ENCODE measurements at places on chromosomes 11 and 22.

- DNase-seq, result no peak
Measured at GRCh38 chr22:46508491-46508999, 28.9 kb downstream of the CELSR1 start.

DNA sequence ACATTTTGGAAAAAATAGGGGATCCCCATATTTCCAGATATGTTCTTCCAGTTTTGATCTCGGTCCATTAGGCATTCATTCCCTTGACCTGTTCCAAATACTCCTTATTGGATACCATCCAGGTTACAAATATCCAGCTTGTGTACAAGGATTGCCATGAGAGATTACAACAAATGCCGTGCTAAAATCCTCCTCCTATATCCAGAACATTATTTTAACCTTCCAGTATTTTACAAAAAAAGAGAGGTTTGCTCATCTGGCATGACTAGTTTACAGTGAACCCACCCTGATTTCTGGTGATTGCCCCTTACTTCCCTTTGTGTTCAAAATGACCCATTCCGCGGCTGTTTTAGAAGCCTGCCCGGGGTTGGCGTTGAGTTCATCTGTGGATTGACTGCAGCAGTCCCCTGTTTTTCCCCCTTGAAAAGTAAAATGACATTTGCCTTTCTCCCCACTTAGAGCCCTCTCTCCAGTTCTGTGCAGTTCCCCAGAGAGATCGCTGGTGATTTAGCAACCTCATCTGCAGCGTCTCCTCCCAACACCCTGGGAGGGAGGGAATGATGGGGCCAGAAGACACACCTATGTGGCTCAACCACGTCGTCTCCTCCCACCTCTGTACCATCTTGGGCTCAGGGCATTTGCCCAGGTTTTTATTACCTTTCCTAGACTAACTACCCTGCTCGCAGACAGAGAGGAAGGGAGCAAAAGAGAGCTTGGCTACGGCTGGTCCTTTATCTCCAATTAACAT lies 73.6 kb downstream of the DSCAML1 start:
- DNase-seq, result no peak

GRCh38 chr11:64409278-64409677 lies 50.3 kb downstream of the RPS6KA4 start:
- no peak for DNase-seq

- no peak for DNase-seq
Measured at GRCh38 chr11:60761436-60762190, 4.9 kb downstream of the MS4A15 start.

- DNase-seq, result no peak
Measured at GRCh38 chr11:35796562-35796961, 134.0 kb downstream of the TRIM44 start.

DNA sequence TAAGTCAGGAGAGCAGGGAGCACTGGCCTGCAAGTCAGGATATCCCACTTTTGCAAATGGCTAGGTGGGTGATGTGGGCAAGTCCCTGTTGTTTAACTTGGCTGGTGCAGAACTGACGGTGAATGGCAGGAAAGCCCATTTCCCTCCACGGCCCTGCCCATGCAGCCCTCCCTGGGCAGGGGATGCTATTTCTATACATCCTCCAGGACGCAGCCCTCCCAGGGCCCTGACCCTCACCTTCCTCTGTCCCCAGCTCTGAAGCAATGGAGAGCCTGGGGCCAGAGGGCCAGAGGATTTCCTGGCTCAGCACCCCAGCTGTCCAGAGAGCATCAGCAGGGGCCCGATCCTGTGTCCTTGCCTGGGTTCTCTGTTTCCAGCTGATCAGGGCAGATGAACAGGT lies 91.3 kb downstream of the TSPAN18 start:
- DNase-seq, result no peak

- DNase-seq, result no peak
Measured at GRCh38 chr11:99887481-99887880, 799.6 kb upstream of the ARHGAP42 start.

DNA sequence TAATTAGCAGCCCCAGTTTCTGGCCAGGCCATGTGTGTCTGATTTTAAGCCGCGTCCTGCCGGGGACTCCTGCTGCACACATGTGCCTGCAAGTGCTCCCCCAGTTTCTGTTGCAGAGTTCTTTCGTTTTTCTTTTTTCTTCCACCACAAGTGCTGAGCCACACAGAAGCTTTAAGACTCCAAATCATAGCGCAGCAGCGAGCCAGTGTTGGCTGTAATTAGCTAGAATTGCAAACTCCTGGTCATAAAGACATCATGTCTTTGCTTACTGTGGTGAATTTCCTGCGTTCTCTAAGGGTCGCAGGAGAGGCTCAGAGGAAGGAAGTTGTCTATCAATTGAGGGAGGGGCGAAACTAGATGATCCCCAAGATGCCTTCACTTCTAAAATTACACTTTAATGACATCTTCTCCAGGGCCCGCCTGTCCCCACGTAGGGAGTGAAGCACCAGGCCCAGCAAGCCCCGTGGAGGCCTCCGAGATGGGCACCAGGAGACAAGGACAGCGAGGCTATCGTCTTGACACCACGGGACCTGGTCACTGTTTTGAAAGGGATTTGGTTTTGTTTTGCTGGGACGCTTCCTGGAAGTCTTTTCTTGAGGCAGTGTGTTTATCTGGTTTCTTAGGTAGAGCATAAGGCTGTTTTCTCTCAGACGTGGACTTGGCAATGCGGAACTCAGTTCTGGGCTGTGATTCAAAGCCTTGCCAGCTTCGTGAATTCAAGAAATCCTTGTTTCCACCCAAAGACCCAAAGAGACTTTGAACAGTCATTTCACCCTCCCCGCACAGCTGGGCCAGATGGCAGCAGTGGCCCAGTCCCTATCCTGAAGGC lies 71.8 kb downstream of the UBASH3B start:
- no peak for DNase-seq

DNA sequence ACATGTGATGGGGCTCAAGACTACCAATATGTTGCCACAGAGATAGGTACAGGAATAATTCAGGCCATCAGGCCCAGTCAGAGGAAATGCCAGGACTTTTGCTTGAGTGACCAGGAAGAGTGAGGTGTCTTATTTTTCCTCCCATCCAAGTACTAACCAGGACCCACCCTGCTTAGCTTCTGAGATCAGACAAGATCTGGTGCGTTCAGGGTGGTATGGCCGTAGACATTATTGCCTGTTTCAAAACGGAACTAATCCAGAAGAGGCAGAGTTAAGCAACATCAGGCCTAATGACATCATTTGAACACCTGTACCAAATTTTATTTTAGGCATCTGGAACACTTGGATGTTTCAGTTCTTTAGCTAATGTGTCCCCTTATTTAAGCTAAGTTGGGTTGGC lies 205.5 kb upstream of the POU2AF2 start:
- DNase-seq, result no peak

DNA sequence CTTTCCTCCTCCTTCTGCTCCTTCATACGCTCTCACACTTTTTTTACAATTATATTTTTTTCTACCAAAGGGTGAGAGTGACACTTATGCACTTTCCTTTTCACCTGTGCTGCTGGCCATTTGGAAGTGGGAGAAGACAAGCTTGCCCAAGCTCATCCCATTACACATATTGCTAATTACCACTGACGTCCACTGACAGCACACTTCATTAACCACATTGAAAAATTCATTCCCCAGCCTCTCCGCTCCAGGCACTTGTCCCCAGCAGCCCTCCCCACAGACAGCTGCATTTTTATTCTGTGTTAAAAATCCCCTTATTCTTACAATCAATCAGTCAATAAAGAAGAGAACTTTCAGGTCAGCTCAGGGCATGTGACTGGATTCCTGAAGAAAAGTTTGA lies 175.1 kb downstream of the LRRC4C start:
- no peak for DNase-seq

DNA sequence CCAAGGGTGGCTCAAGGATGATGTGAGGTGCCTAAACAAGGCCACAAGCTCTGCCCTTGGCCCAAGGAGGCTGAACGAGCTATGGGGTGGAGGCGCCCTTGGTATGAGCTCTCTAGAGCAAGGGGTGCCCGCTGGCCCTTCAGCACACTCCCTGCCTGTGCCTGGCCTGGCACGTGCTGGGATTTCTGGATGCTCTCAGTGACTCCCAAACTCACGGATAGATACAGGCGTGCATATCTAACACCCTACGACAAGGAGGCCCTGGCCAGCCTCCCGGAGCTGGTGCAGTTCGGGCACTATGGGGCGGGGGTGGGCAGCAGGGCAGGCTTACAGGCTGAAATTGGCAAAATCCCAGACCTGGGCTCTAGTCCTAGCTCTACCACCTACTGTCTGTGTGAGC lies 30.6 kb downstream of the SCUBE1 start:
- no peak for DNase-seq

DNA sequence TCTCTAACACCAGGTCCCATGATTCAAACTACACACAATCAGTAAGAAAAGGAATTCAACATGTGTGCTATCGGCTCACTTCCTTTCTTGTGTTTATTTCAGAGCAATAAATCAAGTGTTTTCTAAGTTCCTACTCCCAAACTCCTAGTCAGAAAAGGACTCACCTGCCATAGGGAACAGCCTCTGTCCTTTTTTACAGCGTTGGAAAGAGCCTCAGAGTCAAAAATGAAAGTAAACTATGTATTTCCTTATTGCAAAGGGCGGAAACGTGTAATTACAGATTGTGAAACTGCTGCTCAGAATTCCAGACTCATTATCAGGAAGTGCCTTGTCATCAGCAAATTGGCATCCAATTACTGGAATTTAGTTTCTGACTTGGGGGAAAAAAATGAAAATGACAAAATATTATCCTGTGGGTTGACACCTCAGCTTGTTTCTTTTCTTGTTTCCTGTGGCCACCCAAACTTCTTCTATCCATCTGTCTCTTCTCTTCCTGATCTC lies at the start of gene CASP4:
TSS of gene CASP4 (minus strand) at position 220 of the 501 bp plus-strand sequence. CDS start at position 171, 49 bp downstream.
- DNase-seq, result no peak
